ENCODE measurements at places on chromosomes 7 and 10. TPM values are rescaled to one million over a fixed set of nuclear protein-coding genes. Genes with fewer than 3 reads are reported as not detected.
A peak's percentile ranks its signal among the peaks of the same experiment; 100 is the strongest.

- peak; percentile 92 for DNase-seq
These were observed 60.0 kb upstream of the STEAP1B start for GRCh38 chr7:22559829-22560489.

GRCh38 chr7:135509839-135510591 lies at the start of gene CNOT4:
Gene CNOT4, minus strand, starts transcription at chr7:135510102. Its CDS starts 71,771 bp downstream, at chr7:135438331.
- DNase-seq, result peak; percentile 98

DNA sequence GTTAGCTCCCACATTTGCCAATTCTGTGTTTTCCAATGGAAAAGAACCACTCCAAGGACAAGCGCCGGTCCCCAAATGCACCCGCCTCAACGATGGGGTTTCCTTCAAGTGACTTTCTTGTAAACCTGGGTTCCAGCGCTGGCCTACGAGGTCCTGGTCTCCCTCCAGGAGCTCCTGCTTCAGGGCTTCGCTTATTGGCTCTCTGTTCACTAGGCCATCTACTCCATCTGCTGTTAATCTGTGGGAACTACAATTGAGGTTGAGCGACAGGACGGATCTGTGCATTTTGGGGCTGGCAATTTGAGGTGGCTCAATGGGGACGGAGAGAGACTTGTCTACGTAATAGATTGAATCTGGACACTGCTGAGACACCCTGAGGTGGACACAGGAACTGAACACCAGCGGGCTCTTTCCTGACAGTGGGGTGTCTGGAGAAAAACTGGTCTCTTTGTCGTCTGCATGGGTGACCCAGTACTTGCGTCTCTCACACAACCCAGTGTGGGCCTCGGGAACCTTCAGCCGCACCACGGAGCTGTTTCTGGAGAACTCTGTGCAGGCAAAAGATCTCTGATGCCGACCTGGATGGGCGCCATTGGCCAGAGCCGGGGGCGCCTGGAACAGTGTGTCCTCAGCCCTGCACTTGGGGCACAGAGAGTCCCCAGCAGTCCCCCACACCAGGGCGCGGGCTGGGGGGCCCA lies 115.9 kb upstream of the ADAM12 start:
- peak; percentile 78 for DNase-seq

GRCh38 chr10:60798870-60799269 lies 20.6 kb downstream of the CDK1 start:
- no peak for DNase-seq

DNA sequence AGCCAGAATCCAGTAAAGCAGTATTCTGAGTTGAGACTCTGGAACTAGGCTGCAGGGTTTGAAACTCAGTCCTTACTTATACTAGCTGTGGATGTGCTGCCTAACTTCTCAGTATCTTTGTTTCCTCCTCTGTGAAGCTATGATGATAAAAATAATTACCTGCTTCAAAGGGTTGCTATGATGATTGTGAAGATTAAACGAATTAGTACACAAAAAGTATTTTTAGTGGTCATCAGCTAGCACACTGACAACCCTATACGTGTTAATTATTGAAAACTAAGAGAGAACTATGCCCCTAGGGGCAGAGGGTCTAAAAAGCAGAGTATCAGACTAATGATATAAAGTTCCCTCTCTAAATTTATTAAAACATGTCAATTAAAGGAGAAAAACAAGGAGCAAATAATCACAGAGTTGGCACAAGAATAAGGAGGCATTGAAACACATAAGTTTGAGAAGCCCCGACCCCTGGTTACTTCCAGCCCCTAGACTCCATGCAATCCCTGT lies 34.4 kb upstream of the ADD3 start:
- no peak for DNase-seq

The GOLGA7B gene
- total RNA-seq, result 0.10 TPM

DNA sequence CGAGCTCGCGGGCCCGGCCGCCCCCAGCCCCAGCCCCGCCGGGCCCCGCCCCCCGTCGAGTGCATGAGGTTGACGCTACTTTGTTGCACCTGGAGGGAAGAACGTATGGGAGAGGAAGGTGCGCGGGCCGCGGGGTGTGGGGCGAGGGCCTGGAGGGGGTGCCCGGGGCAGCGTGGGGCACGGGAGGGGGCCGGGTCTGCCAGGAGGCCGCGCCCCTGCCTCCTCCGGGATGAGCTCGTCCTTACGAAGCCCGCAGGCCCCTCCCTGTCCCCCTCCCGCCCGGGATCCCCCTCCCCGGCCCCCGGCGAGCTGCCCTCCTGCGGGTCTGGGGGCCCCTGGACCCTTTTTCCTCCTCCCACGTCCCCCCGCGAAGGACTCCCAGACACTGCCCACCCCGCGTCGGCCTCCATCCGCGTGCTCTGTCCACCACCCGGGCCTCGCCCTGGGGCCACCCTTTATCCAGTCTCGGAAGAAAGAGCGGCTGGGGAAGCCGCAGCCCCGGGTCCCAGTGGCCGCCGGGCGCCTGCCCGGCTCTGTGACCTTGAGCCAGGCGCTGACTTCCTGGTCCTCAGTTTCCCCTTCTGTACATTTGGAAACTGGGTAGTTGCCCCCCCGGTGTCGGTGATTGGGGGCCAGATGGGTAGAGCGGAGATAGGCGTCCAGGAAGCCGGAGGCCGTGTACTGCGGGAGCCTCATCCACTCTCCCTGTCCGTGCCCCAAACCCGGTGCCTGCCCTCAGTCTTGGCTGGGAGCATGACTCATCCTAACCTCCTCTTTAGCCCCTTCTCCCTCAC lies 521 bp downstream of the LIMK1 start:
- DNase-seq, result peak; percentile 66

DNA sequence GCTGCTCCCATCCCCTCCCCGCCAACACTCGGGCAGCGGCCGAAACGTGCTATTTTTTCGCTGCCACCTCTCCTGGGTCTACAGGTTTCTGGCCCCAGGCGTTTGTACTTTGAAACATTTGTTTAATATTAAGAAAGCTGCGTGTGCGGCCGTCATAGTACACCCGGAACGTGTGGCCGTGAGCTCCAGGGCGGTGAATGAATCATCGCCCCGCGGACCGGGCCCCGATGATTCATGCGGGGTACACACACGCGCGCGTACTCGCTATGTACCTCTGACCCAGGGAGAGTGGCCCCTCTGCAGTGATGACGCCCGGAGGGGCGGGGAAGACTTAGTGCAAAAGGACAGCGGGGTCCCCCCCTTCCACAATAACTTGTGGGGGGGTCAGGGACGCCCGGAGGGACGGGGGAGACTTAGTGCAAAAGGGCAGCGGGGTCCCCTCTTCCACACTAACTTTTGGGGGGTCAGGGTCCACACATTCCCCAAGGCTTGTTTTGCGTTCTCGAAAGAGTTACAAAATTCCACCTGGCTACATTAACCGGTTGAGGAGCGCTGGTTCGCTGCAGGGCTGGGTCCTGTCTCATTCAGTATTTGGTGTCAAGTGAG lies 56.5 kb upstream of the PCGF5 start:
- DNase-seq, result peak; percentile 55

GRCh38 chr10:72170263-72170662 lies 45.5 kb upstream of the ANAPC16 start:
- DNase-seq, result no peak

DNA sequence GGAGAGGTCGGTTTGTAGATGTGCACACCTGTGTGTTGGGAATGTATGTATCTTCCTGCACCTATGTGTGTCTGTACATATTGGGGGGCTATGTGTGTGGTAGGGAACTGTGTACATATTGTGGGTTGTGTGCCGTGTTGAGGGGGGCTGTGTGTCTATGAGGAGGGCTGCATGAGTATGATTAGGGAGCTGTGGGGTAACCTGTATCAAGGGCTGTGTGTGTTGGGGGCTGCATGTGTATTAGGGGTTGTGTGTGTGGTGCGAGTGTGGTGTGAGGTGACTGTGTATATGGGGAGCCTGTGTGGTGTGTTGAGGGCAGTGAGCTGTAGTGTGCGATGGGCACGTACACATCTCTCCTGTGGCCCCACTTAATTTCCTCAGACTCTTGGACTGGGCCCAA lies 22.2 kb upstream of the PAX2 start:
- DNase-seq, result no peak

GRCh38 chr10:100683545-100684300 lies 61.7 kb upstream of the PAX2 start:
- no peak for DNase-seq

The SFTPA1 gene
- total RNA-seq, result not detected

DNA sequence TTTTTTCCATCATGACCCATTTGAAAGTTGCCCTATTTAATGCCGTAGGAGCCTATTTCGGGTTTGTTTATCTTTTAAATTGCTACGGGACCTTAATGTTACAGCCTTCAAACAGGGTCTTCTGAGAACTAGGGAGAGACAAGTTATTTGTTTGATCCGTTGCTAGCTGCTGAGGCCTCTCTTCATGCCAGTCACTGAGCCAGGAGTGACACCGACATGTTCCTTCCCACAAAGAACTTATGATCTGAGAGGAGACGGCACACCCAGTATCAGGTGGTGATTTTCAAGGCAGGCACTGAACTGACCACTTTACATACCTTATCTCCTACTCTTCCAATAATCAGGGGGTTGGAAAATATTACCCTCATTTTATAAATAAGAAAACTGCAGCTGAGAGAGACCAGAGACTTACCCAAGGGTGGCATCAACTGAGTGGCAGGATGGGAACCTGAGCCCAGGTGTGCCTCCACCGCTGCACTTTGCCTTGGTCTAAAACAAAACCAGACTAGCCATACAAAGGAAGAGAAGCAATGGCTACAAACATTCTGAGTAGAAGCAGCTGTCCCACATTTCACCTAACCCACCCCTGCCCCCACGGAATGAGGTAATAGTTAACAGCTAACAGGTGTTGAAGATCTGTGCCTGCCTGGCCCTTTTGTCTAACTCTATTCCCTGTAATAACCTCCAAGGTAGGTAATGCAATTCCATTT lies 40.5 kb downstream of the PPP1R3C start:
- DNase-seq, result peak; percentile 73

DNA sequence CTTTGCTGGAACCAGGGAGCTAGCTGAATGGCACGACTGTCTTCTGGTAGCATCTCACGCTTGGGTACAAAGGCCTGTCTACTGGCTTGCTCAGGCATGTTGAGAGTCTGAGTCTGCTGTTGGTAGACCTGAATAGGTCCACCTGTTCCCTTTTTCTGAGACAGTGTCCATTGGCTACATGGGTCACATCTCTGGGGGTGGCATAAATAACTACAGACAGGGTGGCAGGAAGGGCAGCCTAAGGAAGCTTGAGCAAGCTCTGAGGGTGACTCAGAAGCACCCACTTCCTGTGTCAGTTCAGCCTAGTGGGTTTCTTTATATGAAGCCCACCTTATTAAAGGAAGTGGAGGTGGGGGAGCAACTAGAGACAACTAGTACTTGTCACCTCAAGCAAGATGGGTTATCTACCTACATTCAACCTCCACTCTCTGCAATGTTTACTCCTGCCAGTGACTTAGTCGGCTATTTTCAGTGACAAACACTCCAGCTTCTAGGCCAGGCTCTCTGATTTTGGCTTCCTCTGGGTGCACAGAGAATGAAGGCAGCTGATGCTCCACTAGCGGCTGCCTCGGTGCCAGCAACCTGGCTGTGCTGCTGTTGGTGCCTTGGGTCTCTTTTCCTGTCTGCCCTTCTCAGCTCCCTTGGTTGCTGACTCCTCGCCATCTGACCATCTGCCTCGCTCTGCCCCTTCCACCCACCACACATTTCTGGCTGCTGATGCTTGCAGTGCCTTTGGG lies 5.7 kb upstream of the ZYX start:
- no peak for DNase-seq

The RET gene
- total RNA-seq, result 12.0 TPM

The CALHM1 gene
- total RNA-seq, result 0.10 TPM

The CBLL1 gene
- total RNA-seq, result 13.8 TPM

GRCh38 chr7:129741743-129742213 lies 130.3 kb downstream of the NRF1 start:
- peak; percentile 63 for DNase-seq

DNA sequence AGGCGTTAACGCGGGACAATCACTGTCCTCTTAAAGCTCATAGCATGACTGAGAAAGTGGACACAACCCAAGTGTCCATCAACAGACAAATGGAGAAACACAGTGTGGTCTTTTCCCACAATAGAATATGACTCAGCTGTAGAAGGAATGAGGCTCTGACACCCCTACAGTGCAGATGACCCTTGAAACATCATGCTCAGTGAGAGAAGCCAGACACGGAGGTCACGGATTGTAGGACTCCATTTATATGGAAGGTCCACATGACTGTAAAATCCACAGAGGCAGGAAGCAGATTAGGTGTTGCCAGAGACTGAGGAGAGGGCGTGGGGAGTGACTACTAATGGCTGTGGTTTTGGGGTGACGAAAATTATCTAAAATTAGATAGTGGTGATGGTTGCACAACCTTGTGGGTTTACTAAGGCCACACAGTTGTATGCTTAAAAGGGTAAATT lies 6.1 kb upstream of the NCAPG2 start:
- no peak for DNase-seq

The IMPDH1 gene
- total RNA-seq, result 15.4 TPM
